ENCODE measurements at places on chromosomes 13 and 19.

- DNase-seq, result no peak
These were observed 144.4 kb downstream of the DIAPH3 start for GRCh38 chr13:60019119-60019993.

- no peak for DNase-seq
These were observed at the start of gene CYP4F12 for GRCh38 chr19:15672580-15673175. Gene CYP4F12, plus strand, starts transcription at chr19:15673087. Its CDS starts 443 bp downstream, at chr19:15673530.

DNA sequence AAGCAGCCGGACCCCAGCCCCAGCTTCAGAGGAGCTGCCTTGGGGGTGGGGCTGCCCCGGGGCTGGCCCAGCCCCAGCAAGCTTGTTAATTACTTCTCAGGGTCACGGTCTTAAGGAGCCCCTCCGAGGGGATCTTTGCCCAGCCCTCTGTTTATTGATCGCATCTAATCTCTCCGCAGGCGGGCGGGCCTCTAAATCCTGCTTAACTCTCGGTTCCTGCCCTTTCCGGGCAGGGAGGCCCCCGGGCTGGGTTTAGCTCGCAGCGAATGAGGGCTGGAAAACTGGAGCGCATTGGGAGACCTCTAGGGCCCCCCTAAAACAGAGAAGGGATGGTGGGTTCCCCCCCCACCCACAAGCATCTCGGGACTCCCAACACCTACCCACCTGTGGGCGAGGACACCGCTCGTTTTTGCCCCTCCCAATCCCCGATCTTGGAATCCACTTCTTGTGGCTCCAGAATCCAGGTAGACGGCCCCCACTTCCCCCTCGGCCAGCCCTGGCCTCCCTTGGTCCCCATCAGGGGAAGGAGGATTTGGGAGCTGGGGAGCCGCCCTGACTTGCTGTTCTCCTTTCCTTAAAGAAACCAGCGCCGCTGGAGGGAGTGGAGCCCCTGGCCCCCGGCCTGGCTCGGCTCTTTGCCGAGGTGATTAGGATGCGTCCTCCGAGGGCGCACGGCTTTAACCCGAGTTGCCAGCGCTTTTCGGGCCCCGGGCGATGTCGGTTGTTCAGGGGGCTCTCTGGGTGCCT lies 59.5 kb upstream of the ADGRL1 start:
- DNase-seq, result no peak

DNA sequence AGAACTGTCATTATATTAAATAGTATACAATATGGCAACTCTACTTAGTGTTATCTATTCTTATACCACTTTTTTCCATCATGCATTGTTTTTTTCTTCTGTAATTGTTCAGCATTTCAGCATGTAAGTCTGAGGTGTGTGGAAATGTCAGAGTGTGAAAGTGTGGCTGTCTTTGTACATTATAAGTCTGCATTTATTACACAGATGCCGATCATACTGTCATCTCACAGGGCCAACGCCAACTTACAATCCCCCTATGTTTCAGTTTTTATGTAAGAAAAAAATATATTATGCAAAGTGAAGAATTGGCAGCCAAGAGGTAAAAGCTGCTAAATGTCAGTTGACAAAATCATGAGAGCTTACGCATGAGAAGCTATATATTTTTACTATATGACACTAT lies 42.9 kb upstream of the PCDH17 start:
- DNase-seq, result no peak

DNA sequence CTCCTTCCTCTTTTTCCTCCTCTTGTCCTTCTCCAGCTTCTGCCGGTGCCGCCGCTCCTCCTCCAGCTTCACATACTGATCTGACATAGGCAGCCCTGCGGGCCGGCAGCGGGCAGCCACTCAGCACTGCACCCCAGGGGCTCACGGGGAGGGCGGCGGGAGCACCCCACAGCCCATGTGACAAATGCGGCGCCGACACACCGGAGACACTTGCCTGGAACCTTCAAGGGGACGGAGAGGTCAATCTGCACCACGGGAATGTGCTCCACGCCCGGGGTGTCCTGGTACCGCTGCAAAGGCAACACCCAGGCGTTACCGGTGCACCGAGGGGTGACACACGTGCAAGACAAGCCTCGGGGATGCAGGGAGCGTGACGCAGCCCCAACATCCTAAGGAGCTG lies 18.6 kb downstream of the IZUMO4 start:
- DNase-seq, result no peak
